ENCODE measurements at places on chromosomes 6 and 20.

- DNase-seq = no peak
Observed at GRCh38 chr6:92682516-92683398, 736.6 kb downstream of the EPHA7 start.

DNA sequence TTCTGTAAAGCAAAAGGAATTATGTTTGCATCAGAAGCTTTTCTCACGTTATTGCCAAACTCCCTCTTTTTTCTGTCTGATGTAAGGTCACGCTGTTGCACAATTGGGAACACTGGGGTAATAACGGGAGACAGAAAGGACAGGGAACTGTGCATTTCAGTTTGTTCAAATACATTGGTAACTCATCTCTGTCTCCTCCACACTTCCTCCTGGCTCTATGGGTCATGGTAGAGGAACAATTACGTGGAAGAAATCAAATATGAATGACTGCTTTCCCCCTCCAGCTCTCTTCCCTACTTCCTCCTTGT, 132.2 kb upstream of the TNFAIP3 start:
- DNase-seq = no peak

GRCh38 chr20:58891718-58892140, 39.2 kb downstream of the GNAS start:
- DNase-seq = no peak

DNA sequence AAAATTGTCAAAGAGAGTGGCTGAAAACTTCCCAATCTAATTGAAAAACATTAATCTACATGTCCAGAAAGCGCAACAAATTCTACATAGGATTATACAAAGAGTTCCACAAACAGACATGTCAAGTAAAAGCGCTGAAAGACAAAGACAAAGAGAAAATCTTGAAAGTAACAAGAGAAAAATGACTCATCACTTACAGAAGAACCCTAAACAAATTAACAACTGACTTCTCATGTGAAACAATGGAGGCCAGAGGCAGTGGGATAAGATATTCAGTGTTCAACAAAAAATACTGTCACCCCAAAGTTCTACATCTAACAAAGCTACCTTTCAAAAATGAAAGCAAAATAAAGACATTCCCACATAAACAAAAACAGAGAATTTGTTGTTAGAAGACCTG, 2.0 kb upstream of the POM121L2 start:
- DNase-seq = no peak

DNA sequence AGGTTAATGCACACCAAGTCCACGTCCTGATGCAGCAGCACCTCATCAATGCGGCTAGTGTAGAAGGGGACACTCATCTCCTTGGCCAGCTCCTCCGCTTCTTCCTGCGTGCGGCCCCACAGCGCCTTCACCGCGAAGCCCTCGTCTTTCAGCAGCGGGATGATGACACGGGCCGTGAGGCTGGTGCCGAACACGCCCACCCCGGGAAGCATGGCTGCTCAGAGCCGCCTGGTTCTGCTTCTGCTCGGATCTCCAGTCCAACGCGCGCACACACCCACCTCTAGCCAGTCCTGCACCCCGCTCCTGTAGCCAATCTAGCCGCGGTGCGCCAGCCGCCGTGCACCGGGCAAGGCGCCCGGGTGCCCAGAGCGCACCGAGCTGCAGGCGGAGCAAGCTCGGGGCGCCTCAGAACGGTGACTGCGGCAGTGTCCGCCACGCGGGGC, 700 bp downstream of the GFOD1 start:
- DNase-seq = no peak

- no peak for DNase-seq
Observed at GRCh38 chr6:89580997-89581666, 57.4 kb downstream of the LYRM2 start.

- DNase-seq = no peak
Observed at GRCh38 chr6:2641044-2641725, 109.5 kb downstream of the MYLK4 start.

GRCh38 chr20:38217791-38218565, 42.6 kb downstream of the KIAA1755 start:
- DNase-seq = no peak

- DNase-seq = no peak
Observed at GRCh38 chr6:106849120-106849519, 125.4 kb downstream of the CD24 start.

- no peak for DNase-seq
Observed at GRCh38 chr6:104688283-104688969, 171.3 kb downstream of the HACE1 start.

GRCh38 chr6:72933233-72933632, 292.1 kb downstream of the KHDC1L start:
- DNase-seq = no peak

DNA sequence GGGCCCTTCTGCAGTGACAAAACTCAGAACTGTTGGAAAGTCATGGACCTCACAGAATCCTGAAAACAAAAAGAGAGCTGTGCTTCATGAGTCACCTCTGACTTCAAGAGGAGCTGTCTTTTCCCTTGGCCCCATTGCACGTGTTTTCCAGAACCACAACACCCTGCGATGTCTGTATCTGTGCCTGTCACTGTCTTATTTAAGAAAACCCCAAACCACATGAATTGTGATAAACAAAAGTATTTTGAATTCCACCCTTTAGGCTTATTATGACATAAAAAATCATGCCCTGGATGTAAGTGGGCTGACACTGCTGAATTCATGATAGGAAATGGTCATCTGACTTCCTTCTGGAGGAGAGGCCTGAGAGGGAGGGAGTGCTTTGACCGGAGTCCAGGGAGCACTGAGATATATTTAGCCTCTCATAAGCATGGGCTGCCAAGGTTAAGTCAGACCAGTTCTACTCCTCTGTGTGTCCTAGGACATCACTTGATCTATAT, 96.4 kb upstream of the DUSP22 start:
- no peak for DNase-seq

DNA sequence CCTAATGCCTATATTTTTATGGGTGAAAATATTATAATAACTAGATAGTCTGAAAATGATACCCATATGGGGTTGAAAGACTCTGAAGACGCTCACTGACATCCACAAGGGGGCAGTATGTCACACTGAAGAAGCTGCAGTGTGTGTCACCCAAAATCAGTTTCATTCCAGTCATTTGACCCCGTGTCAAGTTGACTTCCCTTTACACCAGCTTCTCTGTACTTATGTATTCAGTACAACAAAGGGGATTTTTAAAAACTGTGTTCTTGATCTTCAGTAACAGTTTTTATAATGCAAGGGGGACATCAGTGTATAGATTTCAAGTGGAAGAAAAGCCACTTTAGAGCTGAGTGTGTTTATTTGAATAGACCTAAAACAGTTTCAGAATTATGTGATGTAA, 19.3 kb downstream of the FAXC start:
- peak; percentile 14 for DNase-seq

DNA sequence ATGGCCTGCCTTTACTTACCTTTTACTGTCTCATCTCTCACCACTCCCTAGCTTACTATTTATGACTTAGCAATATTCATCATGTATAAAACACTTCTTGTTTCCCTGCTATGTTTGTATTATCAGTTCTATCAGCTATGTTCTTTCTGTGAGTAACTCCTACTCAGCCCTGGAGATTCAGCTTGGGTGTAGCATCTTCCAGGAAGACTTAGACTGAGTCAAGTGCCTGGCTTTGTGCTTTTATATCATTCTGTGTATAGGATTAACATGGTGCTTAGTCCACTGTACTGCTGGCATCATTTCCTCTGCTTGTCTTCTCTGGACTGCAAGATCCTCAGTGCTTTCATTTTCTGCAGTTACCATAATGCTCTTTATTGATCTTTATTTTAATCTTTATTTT, 257.8 kb downstream of the BTBD3 start:
- no peak for DNase-seq

DNA sequence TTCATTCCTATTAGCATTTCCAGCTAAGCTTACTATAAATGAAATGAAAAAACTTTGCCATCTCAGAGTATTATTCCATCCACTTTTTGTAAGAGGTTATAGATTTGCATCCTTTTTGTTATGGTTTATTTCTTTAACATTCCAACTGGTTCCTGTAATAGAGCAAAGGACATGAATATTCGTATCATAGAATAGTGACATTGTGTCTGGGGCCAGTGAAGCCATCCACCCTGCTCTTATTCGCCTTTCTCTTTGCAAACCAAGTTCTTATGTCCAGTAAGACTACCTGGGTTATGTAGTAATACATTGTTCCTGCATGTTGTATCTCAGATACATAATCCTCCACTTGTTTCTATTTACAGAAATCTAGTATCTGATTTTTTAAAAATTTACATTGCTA, 43.1 kb downstream of the DCBLD1 start:
- DNase-seq = no peak

DNA sequence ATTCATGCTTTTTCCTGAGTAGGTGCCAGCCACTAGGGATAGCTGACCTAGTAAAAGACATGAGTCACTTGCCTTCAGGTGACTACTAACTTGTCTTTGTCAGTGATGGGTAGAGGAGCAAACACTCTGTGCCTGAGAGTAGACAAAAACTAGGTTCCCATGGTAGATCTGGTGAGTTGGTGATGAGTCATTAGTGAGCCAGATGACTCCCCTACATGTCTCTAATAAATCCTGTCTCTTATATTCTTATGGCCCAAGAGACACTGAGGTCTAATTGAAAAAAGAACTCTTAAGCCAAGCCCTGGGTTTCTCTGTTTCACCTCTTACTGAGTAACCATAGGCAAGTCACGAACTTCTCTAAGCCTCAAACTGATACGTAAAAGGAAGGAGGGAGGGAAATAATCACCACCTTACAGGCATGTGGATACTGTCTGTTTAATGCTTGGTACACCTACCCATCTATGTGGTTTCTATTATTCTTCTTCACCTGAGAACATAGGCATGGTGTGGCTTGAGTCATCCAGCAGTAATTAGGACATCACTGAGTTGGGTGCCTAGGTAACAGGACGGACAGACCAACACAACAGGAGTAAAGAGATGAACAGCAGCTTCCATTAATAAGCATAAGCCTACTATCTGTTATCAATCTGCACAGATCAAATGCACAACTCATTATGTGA, 20.3 kb downstream of the TTPAL start:
- no peak for DNase-seq

- no peak for DNase-seq
Observed at GRCh38 chr20:53381568-53382262, 211.9 kb downstream of the ZNF217 start.

DNA sequence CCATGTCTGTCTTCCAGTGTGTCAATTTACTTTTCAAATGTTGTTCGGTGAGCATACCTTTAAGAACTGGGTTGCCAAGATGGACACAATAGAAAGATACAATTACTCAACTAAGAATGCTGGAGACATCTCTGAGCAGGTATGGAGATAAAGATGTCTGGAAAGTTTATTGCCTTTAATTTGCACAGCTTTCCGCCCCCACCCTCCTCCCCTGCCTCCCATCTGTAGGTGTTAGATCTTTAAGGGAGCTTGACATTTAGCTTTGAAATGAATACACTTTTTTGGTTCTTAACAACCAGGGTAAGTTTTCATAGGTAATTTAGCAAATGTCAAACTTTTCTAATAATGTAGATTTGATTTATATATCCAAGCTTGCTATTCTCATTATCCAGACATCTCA, 104.4 kb downstream of the BTBD3 start:
- DNase-seq = no peak

DNA sequence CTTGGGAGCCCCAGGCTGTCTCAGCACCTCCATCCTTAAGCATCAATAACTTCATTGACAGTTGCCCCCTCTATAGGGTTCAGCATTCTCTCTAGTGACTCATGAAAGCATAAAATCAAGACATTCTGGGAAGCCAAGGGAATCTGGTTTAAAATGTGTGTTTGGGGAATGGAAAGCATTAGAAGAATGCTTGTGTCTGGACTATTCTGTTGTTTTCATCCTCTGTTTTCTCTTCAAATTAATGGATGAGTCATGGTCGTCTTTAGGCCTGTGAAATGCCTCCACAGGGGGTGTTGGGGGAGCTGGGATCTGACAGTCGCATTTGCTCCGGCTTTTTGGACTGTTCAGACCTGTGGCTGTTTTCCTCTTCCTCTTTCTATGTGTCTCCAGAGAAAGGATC, 279.7 kb downstream of the CDC5L start:
- no peak for DNase-seq

All from NCI-H1048 (cell line).